ENCODE measurements at places on chromosomes 2 and 18.

GRCh38 chr2:105296017-105296611 lies 33.4 kb downstream of the TGFBRAP1 start:
- DNase-seq = no peak

GRCh38 chr18:24230766-24231165 lies 91.9 kb downstream of the CABYR start:
- DNase-seq = no peak

DNA sequence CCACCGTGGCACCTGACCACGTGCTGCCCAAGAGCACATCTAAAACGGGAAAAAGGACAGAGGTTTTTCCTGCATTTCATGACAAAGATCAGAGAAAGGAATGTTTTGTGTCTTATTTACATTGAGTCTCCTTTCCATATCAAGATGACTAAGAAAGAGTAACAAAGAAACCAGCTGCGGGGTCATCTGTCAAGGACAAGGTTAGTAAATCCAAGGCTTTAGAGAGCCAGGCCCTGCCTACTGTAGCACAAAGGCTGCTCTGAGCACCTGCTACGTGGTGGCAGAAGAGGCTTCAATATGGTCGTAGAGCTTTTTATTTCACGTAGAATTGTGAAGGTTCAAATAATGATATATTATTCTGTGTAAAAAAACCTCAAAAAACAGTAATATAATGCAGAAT lies 51.0 kb downstream of the PRELID3A start:
- no peak for DNase-seq

GRCh38 chr18:9096007-9096371 lies 6.5 kb upstream of the NDUFV2 start:
- DNase-seq = no peak

- no peak for DNase-seq
Observed at GRCh38 chr2:233021771-233022170, 8.7 kb upstream of the NGEF start.

DNA sequence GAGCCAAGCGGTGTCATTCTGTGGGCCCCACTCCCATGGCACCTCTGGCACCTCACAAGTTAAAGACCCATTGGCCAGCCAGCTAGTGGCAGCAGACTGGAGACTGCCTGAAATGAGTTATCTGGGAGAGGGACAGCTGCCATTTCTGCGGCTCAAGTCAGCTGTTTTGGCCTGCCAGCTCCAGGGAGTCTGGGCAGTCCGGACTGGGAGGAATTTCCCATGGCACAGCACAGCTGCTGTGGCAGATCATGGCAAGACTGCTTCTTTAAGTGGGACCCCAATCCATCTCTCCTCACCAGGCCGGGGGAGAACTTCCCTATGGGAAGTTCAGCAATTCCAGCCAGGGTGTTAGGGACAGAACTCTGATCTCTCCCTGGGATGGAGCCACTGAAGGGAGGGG lies 2187.6 kb upstream of the CELF4 start:
- DNase-seq = no peak

DNA sequence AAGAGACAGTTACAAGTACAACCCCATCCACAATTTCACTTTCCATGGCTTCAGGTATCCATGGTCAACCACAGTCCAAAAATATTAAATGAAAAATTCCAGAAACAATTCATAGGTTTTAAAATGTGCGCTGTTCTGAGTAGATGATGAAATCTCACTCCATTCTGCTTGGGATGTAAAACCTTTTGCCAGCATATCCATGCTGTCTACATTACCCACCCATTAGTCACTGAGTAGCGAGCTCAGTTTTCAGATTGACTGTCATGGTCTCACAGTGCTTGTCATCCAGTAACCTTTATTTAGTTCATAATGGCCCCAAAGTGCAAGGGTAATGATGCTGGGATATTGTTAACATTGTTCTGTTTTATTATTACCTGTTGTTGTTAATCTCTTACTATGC lies 40.5 kb downstream of the SMAD4 start:
- no peak for DNase-seq

DNA sequence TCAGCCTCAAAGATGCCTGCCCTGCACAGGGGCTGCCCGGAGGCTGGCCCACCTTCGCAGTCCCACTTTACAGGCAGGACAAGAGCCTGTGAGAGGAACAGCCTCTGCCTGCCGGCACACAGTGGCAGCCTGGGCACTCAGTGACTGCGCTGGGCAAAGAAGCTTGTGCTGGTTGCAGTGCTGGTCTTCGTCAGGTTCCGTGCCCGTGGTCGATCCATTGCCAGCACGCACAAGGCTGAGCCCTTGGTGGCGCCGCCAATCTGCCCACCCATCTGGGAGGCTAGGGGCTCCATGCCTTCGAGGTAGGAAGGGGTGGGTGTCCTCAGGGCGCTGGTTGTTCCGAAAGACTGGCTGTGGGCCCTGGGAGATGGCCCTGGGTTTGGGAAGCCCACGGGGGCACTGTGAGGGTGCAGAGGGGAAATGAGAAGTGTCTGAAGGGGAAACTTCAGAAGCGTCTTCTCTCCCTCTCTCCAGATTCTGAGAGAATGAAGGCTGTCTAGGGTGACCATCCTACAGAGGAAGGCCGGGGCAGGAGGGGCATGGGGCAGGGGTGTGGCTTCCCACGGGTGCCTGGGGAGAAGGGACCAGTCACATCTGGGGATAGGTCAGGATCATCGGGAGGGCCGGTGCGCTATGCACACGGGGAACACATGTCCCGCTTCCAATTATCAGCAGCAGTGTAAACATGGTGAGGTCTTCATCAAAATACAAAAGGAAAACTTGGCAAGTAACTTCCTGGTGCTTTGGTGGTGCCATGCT lies 49.1 kb upstream of the HS6ST1 start:
- no peak for DNase-seq

DNA sequence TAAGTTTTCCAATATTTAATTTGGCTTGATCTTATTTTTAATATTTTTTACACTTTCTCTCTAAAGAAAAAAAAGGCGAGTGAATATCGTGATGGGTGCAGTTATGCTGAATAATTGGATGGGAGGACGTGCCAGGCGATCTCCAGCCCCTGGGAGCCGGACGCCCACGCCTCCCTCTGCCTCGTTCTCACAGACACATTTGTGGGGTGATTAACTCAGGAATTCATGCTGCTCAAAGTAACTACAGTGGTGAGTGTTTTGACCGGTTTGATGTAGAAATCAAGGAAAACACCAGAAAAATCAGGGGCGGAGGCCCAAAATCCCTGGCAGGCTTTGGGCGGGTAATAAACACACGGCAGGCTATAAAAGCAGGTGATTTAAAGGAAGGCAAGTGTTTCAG lies 736.8 kb upstream of the SALL3 start:
- DNase-seq = no peak

DNA sequence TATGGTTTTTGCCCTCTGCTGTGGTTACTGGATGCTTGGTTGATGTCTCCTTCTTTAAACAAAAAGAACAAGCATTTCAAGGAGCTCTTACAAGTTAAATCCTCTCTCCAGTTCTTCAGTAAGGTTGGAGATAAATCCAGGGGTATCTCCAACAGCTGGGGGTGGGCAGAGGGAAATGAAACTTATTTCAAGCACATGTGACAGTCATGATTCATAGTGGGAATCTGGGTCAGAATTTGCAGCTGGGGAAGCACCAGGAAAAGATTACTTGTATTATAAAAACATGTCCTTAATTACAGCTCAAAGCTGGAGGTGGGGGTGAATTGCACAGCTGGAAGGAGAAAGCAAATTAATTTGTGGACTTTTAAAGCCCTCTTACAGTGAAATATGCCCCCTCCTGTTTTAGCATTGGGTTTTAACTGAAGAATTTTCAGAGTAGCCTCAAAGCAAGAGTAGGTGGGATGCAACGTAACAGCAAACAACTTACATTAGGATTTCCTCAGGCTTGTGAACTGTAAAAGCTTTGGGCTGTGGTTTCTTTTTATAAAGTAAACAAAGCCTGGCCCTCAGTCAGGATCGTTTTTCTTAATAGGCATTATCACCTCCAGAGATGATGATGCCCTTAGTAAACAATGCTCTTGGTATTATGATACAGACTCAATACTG lies 596.4 kb downstream of the NYAP2 start:
- DNase-seq = no peak

DNA sequence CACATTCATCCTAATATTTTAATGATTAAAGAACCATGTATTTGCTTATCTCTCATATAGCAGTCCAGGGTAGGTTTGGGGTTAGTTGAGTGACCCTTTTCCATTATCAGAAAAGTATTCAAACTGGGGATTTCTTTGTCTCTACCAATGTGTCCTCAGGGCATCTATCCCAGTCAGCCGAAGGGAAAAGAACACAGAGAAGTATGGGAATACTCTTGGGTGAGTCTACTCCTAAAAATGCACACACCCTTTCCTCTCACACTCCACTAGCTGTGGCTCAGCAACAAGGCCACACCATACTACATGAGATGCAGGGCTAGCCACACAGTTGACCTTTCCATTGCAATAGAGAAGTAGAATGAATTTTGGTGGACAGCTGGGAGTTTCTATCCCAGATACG lies 114.3 kb downstream of the NXPH2 start:
- no peak for DNase-seq
